ENCODE measurements at places on chromosomes 16 and 17.
A peak's percentile ranks its signal among the peaks of the same experiment; 100 is the strongest.

- no peak for DNase-seq
Observed at GRCh38 chr16:71623597-71623996, 2.4 kb upstream of the MARVELD3 start.

DNA sequence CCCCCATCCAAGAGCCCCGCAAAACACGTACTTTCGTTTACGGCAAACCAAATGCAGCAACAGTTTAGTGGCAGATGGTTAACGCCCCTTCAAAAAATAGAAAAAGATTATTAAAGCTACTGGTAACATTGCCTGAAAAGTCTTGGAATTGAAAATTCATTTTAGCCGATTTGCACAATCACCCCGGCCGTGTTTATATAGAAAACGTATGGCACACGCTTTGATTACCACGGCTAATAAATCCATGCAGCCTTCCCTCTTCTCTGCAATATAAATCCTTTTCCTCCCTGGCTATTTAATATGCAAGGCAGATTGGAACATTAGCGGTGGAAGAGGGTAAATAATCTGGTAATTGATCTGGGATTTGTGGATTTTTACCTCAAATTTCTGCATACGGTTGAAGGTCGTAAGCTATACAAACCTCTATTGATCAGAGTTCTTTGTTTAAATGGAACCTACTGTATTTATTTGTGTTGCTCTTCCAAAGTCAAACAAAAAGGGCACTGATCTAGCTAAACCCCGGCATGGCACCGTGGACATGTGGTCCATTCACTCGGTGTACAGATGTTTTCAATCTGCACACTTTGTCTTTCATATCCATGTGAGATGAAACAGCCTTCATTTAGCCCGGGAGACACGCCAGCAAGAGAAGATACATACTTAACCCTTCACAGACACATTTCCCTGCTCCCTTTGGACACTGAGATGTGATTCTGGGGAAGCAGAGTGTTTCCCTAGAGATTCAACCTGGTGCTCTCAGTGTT lies 238.1 kb upstream of the MAF start:
- DNase-seq: no peak

GRCh38 chr16:88368036-88368435 lies 14.7 kb upstream of the ZNF469 start:
- DNase-seq: no peak

DNA sequence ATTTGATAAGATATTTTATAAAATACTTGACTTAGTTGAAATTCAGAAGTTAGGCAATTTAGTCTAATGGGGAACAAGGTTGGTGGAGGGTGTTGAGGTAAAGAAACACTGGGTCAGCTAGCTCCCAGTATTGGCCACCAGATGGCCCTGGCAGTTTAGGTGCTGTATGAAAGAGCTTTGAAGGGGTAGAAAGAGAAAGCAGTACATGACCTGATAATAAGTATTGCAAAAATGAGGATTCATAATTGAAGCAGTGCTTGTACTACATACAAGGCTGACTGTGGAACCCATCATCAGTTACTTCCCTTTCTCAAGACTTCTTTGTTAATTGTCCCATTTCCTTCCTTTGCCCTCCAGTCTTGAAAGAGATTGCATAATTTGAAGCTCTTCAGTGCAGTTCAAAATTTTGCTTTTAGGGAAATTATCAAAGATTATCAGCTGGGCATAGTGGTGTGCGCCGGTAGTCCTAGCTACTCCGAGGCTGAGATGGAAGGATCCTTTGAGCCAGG lies 29.4 kb downstream of the TANC2 start:
- no peak for DNase-seq

DNA sequence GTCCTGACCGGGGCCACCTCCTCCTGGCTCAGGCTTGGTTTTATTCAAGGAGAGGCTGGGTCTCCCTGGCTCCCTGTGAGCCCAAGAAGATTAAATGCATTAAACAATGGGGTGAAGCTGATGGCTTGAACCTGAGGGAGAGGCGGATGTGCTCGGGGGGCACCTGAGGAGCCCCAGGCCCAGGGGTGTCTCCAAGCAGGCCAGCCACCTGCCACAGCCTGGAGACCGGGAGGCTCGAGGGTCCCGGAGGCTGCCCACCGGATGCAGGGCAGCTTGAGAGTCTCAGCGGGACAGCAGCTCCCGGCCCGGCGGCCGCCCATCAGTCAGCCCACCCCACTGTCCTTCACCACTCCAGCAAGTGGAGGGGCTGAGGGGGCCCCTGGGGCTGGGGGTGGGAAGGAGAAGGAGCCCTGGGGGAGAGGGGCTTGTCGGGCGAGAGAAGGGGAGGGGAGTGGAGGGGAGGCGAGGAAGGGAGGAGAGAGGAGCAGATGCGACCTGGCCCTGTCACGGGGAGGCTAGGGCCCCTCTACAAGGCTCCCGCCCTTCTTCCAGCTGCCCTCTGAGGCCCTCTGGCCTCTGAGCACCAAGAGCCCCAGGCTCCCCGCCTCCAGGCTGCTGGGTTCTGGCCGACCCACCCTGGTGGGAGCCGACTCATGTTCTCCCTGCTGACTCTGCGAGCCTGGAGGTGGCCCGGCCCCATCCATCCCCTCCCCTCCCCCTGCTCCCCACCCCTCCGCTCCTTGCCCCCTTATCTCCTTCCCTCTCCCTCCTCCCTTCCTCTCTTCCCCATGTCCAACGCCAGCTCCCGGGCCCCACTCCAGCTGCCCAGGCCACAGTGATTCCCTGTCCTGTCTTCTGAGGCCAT lies 13.2 kb downstream of the CD7 start:
- DNase-seq: no peak

GRCh38 chr16:57940382-57940966 lies 30.5 kb downstream of the CNGB1 start:
- DNase-seq: no peak

DNA sequence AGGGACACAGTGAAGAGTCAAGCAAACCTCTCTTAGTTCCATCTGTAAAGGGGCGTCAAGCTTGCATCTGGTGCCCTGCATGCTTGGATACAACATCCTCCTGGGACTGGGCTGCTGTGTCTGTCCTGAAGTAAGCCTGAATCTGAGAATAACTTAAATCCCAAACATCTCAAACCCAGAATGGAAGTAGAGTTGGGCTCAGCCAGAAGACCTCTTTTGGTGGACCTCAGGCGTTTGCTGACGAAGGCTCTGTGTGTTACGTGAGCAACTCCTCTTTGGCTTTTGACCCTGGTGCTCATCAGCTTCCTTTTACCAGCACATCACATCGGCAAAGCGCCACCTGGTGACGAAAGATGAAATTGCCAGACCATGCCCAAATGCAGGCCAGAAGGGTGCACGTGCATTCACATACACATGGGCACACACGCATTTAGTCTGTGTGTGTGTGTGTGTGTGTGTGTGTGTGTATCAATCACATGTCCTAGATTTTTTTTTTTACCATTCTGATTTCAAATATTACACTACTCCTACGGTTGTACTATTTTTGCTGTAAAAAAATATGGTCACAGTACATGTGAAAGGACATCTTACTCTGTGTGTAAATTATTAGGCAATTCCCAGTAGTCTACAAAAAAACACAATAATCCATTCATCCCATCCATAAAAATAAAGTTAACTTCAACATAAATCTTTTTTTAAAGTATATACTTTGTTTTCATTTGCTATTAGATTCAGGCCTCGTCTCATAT lies 41.1 kb upstream of the FOXJ1 start:
- peak; percentile 75 for DNase-seq

DNA sequence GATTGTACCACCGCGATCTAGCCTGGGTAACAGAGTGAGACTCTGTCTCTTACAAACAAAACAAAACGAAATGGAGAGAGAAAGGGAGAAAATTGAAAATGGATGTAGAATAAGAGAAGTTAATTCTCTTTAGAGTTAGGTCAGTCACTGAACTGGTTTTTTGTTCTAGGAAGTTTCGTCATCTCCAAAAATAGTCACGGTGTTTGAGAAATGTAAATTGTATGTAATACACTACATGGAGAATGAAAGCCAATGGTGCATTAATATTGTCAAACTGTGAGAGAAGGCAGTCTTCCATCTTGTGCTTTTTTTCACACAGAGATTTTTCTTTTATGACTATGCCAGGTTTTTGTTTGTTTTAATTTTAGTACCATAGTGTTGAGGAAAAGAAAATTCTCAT lies 145.9 kb downstream of the BCAS3 start:
- DNase-seq: no peak

DNA sequence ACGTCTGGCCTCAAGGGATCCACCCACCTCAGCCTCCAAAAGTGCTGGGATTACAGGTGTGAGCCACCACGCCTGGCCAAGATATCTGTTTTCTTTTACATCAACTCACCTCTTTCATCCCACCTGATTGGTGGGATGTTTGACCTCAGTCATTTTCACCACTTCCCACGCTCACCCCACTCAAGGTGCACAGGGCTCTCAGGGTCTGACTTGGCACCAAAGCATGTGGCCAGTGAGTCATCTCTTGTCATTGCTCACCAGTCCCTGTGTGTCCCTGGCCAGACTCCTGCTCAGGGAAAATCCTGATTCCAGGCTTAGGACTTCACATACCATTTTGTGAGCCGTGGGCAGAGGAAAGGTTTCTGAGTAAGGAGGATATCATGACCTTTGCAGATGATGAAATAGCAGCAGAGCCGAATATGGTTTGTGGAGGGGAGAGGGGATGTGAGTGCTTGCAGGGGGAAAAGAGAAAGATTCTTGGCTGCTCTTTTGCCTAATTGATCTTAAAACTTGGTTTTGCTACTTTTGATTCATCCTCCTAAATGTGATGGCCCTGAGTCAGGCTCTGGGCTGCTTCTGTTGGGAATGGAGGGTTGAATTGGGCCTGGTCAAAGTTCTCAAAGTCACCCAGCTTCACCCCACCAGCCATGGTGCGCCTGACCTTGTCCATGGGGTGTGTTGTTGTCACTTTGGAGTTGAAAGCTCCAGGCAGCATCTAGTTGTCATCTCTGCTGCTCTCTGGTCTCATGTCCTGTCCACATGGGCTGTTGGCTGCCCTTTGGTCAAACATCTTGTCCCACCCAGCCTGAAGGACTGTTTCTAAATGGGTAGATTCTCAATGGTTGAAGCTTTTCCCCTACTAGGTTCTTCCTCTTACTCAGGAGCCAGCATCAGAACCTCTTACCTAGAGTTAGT lies 6.0 kb upstream of the KCNH6 start:
- no peak for DNase-seq

DNA sequence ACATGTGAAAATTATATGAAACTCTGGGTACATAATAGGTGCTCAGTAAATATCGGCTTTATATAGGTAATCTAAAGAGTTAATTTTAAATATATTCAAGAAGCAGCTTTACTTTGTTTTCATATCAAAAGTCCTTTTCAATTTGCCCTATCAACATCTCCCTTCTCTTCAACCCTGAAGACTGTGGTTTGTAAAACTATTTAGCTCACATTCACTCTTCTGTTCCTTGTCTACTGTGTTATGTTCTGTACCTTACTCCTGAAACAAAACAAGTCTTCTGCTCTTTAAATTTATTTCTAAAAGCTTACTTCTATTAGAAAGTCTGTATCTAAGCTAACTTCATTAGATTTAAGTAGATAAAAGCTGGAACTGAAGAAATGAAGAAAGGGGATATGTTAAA lies 301.7 kb upstream of the PMFBP1 start:
- DNase-seq: no peak

DNA sequence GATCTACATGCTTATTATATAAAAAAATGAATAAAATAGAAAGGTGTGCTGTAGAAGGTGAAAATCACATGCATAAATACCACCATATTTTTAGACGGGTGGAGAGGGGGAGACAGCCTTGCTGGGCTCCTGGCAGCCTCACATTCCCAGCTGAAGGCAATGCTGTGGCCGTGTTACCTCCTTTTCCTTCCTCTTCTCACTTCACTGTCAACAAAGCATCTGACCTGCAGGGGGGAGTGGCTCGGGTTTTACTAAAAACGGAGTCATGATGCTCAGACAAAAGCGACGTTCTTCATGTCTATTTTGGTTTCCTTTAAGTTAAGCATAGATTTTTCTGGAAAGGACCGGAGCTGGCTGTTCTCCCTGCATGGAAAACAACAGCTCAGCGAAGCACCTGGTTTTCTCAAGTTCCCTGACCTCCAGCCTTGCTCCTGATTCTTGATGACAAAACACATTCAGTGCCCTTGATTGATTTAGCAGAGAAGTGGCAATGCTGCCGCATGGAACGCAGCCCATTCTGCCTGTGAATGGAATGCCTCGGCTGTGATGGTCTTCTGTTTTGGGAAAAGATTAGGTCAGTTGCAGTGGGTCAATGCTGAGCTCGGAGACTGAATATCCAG lies 5.5 kb upstream of the RPTOR start:
- no peak for DNase-seq

GRCh38 chr16:67701420-67701819 lies 17.7 kb downstream of the GFOD2 start:
- DNase-seq: no peak

DNA sequence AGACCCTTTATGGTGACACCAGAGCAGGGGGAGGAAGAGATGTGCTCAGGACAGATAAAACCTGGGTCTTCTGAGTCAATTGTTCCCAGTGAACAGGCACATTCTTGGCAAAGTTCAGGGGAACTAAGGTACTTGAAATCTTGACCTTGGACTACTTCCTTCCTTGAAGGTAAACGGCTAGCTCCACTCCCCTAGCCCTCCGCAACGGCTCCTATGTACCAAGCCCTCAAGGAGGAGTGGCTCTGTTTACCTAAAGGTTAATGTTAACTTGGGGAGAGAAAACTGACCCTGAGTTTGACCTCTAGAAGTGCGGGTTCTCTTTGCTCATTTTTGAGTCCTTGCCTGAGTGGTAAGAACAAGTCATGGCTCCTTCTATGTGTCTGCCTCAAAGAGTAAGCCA lies 7.8 kb downstream of the TTLL6 start:
- DNase-seq: no peak

DNA sequence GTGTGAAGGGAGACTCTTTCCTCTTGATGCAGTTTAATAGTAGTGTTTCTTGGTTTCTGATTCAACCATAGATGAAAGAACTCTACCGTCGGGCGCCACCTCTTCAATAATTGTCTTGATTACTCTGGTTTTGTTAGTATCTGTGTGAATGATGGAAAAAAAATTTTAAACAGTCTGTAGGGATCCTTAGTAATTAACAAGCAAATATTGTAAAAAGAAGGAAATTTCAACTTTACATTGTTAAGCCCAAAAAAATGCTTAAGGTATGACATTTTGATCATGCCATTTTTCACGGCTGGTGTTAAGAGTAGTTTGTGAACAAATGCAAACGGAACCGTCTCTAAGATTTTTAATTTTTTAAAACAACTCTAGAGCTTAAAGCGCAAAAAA lies 4.1 kb downstream of the KRT10 start:
- no peak for DNase-seq

DNA sequence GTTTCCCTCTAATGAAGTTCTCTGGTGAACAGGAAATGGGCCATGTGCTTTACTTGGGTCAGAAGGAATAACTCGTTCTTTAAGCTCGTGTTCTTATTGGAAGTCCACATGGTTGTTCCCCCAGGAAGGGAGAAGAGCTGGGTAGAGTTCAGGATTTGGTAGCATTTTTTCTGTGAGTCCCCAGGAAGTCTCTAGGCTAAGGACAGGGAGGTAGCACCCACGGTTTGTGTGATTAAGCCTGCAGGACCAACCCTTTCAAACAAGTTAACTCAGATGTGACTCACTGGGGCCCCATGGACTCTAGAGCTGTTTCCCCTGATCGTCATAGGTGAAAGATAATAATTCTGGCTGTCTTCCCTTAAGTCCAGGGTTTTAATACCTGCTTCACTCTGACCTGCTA lies 16.4 kb downstream of the SAP30BP start:
- no peak for DNase-seq

GRCh38 chr17:82218349-82219075 lies 5.9 kb upstream of the CCDC57 start:
- no peak for DNase-seq

All from DMS 273 treated with DMSO at 0.1 percent for 48 hours (cell line).